Skin of body (tissue), 3 donors: ENCODE measurements at places on chromosomes 4 and X. TPM values are rescaled to one million over a fixed set of nuclear protein-coding genes. Genes with fewer than 3 reads are reported as not detected.

GRCh38 chr4:10983268-10983667 is 298.7 kb upstream of the CLNK start:
- DNase-seq: no peak

RNF128 gene
- total RNA-seq: 4.2 TPM

TXK gene
- 1.1 TPM for total RNA-seq

- DNase-seq: no peak
Observed at GRCh38 chr4:1363513-1363912, 16.5 kb downstream of the UVSSA start.

DNA sequence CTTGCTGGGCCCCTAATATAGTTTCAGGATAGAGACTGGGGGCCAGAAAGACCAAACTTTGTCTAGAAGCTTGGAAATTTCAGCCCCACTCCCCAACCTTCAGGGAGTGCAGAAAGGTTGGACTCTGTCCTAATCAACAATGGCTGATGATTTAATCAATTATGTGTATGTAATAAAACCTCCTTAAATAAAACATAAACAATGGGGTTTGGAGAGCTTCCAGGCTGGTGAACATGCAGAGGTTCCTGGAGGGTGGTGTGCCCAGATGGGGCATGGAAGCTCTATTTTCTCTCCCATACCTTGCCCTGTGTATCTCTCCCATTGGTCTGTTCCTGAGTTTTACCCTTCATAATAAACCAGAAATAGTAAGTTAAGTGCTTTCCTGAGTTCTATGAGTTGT is 174.2 kb downstream of the GC start:
- DNase-seq: no peak

TRIM75 gene
- total RNA-seq: not detected

DNA sequence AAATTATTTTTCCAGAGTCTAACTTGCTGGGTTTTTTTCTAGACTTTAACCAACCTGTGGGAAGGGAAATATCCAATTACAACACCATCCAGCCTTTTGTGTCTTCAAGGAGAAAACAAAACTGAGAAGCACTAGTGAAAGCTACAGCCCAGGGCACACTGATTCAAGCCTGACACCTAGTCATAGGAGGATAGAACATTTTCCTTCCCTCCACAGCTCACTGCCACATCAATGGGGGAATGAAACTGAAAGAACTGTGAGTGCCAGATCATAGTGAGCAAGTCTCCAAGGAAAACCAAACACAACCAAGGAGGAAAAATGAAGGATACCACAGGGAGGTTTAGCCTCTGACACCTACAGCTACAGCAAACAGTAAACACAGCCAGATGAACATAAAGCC is 43.3 kb upstream of the MAGEA8 start:
- DNase-seq: no peak

GLOD5 gene
- total RNA-seq: not detected

CLNK gene
- 0.10 TPM for total RNA-seq

GRCh38 chr4:141771889-141772830 is 135.8 kb downstream of the IL15 start:
- DNase-seq: no peak

- DNase-seq: no peak
Observed at GRCh38 chr4:138263247-138263816, 21.2 kb upstream of the SLC7A11 start.

GRCh38 chrX:118975831-118976598 is 1.6 kb downstream of the LONRF3 start:
- no peak for DNase-seq

GRCh38 chr4:185099940-185100339 is 43.1 kb upstream of the SLC25A4 start:
- no peak for DNase-seq

DNA sequence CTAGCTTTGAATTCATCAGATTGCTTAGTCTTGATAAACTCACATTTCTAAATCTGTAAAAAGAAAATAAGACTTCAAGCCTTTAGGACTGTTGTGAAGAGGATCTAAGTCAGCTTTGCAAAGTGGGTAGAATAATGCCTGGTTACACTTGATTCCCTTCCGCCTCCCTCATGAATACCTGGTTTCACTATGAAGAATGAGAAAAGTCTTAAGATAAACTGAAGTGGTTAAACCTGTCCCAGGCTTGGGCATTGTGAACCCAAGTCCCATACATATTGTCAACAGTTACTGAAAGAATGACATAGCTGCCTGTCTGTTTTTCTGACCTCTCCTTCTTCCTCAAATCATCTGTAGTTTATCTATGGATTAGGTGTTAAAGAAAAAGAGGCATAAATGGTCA is 16.7 kb upstream of the GBA3 start:
- no peak for DNase-seq

POLN gene
- 4.2 TPM for total RNA-seq

ACSL1 gene
- total RNA-seq: 370 TPM

DNA sequence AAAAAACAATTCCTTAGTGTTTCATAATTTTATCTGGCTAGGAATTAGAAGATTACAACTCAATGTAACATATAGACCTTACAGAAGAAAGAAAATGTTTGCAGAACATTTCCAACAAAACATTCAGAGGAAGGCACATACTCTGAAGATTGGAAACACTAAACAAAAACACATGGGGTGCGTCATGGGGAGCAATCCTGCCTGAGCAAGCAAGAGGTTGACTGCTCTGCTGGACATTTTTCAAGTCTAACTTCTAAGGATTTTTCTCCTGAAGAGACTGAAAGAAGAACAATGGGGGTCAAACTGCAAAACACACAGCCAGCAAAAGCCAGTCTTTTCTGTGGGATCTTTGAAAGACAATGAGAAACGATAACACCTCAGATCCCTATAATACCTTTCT is 182.8 kb downstream of the GUCY2F start:
- DNase-seq: peak; percentile 13

NWD2 gene
- total RNA-seq: 0.30 TPM

DNA sequence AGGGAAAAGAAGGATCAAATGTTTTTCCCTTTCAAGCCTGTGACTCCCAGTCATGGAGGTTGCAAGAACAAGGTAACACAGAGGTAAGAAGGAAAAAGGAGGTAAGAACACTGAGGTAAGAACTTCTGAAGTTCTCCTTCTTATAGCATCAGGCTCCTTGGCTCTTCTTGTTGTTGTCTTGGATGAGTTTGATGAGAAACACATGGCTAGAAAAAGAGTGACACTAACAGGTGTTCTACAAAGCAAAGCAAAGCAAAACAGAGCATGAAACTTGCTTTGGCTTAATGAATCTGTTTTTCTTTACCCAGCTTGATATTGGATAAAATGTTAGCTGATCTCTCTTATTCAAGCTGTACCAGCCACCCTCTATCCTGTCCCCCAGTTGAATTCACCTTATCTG is 231.2 kb upstream of the F9 start:
- no peak for DNase-seq

GRCh38 chr4:16466581-16466980 is 240.3 kb upstream of the TAPT1 start:
- no peak for DNase-seq

DNA sequence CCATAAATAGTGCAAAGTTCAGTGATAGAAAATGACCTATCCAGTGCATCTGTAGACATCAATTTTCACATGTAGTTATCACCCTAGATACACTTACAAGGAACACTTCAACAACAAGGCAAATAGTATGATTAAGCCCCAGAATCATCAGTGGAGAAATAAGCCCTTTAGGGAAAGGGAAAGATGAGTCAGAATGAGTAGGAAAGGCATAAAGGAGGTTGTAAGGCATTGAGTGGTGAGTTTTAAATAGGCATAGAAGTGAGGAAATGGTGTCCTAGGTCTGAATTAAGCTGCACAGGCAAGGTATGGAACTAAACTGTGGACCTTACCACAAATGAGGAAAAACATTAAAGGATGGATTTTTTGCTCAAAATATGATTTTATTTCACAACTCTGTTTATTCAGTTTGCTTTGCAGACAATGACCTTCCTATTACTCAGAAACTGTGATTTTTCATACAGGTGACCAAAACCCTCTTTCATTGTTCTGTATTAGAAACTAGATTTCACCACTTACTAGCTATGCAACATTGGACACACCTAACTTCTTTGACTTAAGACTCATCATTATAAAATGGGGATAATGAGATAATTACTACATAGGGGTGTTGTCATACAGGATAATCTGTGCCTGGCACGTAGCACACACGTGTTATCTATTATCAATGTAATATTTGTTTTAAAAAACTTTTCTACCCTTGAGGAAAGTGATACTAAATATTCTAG is 57.0 kb upstream of the MAP9 start:
- no peak for DNase-seq

IQCM gene
- not detected for total RNA-seq

DNA sequence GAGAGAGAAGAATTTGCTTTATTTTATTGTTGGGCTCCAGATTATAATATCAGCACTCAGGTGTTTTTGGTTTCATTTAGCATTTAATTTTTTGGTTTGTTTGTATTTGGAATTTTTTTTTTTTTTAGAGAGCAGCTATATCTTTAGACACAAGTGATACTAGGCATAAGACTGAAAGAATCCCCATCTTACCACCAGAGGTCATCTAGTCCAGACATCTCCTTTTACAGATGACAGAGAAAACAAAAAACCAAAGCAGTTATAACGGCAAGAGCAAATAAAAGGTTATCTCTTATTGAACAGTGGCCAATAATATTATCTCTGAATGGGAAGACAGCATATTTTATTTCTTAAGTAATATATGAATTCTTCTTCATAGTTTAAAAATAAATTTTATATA is 22.8 kb downstream of the USP38 start:
- peak; percentile 34 for DNase-seq

DNA sequence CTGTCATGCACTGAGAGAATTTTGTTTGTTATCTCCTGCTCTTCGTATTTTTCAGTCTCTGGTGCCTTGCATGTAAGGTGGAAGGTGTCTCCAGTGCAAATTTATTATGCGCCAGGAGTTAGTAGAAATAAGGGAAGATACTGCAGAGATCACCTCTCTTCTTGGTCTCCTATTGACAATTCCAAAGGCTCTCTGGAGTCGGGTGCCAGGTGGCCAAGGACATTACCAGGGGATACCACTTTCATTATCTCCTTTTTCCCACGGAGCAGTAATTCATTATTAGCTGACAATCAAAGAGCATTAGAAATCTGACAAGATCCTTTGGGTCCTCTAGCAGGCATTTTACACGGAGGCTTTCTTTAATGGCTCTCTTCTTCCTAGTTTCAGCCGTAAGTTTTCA is 26.0 kb downstream of the ADD1 start:
- no peak for DNase-seq

DNA sequence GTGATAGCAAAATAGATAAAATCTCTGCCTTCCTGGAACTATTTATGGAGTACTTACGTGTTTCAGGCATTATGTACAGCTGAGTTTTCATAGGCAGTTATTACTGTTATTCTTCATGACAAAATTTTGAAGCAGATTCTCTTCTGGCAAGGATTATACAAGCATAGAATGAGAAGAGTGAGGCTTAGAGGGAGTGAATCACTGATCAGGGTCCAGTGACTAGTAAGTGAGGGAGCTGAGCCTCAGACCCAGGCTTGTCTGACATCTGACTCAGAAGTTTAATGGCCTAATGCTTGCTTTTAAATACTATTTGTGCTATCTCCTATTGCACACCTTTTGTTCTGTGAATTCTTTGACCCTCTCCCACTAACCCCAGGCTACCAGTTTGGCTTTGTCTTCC is 110.6 kb downstream of the DTHD1 start:
- DNase-seq: no peak

DNA sequence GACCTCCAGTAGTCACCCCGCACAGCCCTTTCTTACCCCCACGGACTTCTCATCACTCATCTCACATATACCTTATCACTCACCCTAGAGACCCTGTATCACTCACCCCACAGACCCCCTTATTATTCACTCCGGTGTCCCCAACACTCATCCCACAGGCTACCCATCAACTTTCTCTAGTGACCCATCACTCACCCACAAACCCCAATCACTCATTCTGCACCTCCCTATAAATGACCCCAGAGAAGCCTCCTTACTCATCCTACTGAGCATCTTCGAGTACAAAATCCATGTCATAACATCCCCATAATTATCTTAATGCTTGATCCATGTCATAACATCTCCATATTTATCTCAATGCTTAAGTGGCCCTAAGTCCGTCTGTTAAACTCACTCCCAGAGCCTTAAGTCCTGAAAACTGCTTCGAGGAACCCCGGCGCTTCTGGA is 934 bp downstream of the ZNF41 start:
- no peak for DNase-seq

GNRHR gene
- not detected for total RNA-seq

DNA sequence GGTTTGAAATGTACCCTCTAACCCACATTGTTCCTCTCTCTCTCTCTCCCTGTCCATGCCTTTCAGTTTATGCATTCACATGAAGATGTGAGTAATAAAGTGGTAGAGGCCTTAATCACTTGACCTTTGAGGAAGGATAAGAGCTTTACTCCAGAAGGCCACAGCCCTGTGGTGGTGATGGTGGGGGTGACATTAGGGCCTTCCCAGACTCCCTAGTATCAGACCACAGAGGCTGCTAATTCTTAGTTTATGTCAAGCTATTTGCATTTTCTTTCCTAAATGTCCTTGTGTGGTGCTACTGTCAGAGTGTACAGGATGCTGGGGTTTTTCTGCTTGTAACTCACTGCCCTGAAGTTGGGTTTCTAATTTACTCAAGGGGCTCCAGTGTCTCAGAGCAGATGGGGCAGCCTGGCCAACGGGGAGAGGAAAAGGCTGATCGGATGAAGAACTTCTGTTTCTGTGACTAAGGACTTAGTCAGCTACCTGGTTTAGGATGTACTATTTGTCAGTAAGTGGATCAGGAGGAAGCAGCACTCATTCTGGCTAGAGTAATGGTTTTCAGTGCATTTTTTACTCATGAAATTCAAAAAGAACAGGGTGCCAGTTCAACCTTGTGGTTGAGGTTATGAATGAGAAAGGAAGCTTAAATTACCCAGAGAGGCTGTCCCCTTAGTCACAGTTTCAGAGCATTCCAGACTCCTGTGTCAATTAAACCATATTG is 509.6 kb upstream of the DIPK2B start:
- DNase-seq: no peak

DNA sequence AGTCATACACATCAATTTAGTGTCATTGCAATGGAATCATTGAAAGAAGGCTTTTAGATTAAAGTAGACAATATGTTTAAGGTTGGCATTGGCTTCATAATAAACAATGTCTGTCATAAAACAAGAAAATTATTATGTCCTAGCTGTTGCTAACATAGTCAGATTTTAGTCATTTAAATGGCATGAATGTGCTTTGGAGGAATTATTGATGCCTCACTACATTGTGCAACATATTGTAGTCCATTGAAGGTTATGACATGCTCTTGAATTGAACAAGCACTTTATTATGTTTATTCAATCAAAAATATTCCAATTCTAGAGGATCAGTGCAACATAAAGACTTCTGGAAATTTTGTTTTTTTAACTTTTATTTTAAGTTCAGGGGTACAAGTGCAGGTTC is 489.8 kb upstream of the AMOT start:
- no peak for DNase-seq

SLC49A3 gene
- 3.2 TPM for total RNA-seq

- DNase-seq: no peak
Observed at GRCh38 chr4:78325271-78326157, 226.1 kb upstream of the ANXA3 start.

GRCh38 chr4:164508771-164509170 is 245.2 kb upstream of the SMIM31 start:
- no peak for DNase-seq

TMEM154 gene
- total RNA-seq: 15.0 TPM

GRCh38 chr4:105059337-105059736 is 87.3 kb upstream of the TET2 start:
- DNase-seq: no peak

- DNase-seq: no peak
Observed at GRCh38 chrX:47080215-47080914, 2.1 kb downstream of the RGN start.
